ENCODE measurements at places on chromosomes 13 and 19.

DNA sequence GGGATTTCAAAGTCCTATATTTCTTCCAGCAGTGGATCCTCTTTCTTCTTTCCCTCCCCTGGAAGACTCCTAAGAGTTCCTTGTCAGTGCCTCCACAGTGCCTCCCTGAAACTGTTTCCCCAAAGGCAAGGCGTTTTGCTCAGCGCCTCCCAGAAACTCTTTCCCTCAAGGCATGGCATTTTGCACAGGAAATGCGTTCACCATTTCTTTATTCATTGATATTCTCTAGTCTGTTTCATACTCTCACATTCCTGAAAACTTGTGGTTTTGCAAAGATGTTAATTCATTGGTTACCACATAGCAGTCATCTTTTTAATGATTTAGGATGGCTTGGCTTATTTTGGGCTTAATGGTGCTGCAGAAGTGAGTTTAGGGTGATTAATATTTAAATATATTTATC lies 177.3 kb upstream of the SLC10A2 start:
- no peak for DNase-seq

DNA sequence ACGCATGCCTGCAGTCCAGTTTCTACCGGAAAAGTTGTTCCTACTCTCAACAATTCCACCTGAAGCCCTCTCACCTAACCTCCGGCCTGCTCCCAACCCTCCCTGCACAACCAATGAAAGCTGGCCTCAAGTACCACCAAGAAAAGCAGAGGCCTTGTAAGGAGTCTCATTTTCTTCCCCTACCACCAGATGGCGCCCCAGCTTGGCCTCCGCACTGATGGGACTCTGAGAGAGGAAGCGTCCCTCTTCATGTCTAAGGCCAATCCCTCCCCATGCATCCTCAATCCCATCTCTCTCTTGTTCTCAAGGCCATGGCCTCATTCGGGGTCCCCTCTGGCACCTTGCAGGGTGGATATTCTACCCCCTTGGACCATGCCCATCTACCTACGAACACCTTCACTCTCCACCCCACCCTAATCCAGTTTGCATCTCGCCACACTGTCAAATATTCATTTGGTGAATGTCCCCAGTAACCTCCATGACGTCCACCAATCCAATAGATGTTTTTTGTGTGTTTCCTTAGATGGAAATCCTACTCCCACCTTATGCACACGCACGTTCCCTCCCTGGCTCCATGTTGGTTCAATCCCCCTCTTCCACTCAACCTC lies 412.8 kb downstream of the ZNF536 start:
- peak; percentile 49 for DNase-seq

DNA sequence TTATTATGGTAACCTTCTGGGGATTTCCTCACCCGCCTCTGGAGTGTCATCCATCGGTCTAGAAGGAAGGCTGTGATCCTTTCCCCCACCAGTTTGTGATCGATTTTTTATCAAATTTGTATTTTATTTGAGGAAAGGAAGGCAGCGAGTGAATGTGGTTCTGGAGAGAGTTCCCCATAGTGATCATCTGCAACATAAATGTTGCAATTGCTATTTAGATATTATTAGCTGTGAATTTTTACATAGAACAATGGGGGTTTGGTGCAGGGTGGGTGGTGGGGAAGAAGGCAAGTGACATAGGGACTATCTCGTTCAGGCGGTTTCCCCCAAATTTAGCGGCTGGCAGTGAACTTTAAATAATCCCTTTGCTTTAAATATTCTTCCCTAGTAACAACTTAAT lies 1.2 kb downstream of the CDK8 start:
- no peak for DNase-seq

GRCh38 chr13:73861136-73861535 lies 273.1 kb downstream of the KLF12 start:
- peak; percentile 22 for DNase-seq

GRCh38 chr13:41763782-41764181 lies 197.1 kb downstream of the VWA8 start:
- DNase-seq = no peak

- DNase-seq = no peak
Observed at GRCh38 chr13:91459485-91459884, 61.1 kb downstream of the GPC5 start.

- peak; percentile 93 for DNase-seq
Observed at GRCh38 chr19:14005349-14006084, 603 bp downstream of the RFX1 start.

DNA sequence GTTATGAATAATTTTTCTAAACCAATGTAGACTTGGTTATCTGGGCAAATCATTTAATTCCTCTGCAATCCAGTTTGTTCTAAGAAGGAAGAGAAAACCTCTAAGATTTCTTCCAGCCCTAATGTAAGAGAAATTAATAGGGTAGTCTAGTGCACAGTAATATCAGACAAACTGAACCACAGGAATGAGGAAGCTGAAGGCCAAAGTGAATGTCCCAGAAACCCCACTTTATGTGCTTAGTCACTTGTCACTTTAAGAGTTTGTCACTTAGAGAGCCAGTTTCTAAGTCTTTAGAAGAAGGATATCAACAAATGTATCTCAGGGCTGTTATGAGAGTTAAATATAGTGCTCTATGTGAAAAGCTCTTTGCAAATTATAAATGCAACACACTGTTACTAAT lies 750.6 kb downstream of the DIAPH3 start:
- no peak for DNase-seq

GRCh38 chr13:35190241-35190640 lies 248.2 kb downstream of the NBEA start:
- DNase-seq = no peak

DNA sequence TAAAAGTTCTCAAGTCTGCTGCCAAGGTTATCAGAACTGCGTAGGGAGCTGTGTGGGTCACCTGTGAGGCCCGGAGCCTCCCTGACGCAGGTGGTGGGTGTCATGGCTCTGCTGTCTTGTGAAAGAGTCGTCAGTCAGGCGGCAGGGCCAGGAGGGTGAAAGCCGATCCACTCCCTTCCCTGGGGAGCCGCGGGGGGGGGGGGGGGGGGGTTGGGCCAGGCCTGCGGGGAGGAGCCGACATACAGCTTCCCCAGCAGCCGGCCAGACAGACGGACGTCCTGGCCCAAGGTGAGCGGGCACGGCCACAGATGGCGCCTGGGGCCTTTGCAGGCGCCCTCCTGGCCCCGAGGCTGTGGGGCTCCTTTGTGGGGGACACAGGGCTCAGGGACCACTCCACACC lies 12.4 kb downstream of the SBNO2 start:
- DNase-seq = no peak

GRCh38 chr13:108470921-108471320 lies 158.5 kb upstream of the MYO16 start:
- DNase-seq = no peak

DNA sequence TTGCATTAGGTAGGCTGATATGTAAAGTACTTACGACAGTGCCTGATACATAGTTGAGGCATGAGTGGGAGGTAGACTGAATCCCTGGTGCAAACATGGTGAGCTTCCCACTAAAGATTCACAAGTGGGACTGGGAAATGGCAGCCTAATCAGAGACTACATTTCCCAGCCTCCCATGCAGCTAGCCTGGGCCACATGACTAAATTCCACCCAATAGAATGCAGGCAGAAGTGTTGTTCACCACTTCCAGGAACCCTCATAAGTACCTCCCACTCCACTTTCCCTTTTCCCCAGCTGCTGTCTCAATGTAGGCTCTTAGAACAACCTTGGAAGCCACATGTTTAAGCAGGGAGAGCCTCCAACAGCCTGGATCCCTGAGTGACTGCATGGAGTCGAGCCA lies 104.9 kb downstream of the CACNA1A start:
- DNase-seq = no peak

DNA sequence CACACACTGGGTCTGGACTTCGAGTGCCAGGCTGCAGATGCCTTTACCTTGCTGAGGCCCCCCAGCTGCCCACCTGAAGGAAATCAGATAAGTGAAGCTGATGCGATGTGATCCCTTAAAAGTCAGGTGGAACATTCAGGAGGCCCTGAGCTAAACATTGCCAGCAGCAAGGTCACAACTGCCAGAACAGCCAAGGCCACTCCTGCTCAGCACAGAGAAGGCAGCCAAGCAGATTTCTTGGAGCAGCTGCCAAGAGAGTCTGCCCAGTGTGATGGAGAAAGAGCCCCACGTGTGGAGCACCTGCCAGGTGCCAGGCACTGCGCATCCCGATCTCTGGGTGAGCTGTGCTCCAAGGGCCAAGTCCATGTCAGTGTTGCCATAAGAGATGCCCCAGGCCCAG lies 20.6 kb upstream of the UQCRFS1 start:
- DNase-seq = no peak

GRCh38 chr13:74889321-74889720 lies 592.6 kb downstream of the TBC1D4 start:
- no peak for DNase-seq

DNA sequence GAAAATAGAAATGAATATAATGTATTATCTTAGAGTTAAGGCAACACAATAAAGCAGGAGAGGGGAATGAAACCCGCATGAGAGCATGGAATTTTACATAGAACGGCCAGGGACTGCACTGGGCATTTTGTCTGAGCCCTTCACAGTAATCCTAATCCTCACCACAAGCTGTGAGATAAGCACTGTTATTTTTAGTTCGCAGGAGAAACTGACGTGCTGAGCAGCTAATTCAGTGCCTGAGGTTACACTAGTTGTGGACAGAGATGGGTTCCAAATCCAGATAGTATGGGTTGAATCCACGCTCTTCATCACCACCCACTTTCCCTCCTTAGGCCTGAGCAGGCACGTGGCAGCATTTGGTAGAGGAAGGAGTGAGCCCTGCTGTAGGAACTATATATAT lies 24.8 kb upstream of the ZNF527 start:
- DNase-seq = no peak

DNA sequence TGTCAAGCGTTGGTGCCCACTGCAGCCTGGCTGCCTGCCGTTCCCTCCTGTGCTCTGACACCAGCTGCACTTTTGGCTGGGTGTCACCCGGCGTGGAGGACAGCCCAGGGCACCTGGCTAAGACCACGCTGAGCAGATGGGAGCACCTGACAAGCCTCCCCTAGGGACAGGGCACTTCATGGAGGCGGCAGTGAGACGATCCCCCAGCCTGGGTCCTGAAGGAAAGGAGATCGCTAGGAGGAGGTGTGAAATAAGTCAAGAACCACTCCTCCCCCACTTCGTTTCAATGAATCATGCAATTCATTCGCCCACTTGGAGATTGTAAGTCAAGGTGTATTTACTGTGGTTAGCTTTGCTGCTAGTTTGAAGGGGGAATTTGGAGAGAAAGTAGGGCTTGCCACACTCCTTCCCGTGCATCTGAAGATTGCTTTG lies 38.8 kb downstream of the VSTM2B start:
- DNase-seq = no peak

DNA sequence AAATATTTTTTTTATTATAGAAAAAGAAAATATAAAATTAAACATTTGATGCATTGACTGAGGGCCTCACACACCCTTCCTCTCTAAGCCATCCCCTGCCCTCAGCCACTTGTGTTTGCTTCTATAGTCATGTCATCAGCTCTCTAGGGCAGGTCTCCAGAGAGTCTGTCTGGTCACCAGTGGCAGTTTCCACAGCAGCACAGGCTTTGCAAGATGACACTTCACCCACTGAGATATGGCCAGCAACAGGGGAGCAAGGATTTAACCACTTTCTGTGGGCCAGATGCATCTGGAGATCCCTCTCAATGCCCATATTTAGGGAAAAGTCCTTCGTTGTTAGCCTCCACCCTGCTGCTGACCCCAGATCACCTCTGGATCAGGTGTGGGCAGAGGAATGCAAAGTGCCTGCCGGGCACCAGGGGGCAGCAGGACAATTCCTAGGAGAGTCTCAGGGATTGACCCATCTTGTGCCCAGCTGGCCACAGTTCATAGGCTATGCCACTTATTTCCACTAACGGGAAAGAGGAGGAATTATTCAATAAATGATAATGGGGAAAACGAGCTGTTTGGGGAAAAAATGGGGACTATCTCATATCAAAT lies 4.8 kb downstream of the ABCC4 start:
- peak; percentile 17 for DNase-seq

GRCh38 chr13:109010912-109011311 lies 381.5 kb downstream of the MYO16 start:
- DNase-seq = no peak

- DNase-seq = no peak
Observed at GRCh38 chr13:29318741-29319140, 276.7 kb downstream of the SLC7A1 start.

- DNase-seq = no peak
Observed at GRCh38 chr13:76091076-76091475, 454.9 kb downstream of the LMO7 start.

DNA sequence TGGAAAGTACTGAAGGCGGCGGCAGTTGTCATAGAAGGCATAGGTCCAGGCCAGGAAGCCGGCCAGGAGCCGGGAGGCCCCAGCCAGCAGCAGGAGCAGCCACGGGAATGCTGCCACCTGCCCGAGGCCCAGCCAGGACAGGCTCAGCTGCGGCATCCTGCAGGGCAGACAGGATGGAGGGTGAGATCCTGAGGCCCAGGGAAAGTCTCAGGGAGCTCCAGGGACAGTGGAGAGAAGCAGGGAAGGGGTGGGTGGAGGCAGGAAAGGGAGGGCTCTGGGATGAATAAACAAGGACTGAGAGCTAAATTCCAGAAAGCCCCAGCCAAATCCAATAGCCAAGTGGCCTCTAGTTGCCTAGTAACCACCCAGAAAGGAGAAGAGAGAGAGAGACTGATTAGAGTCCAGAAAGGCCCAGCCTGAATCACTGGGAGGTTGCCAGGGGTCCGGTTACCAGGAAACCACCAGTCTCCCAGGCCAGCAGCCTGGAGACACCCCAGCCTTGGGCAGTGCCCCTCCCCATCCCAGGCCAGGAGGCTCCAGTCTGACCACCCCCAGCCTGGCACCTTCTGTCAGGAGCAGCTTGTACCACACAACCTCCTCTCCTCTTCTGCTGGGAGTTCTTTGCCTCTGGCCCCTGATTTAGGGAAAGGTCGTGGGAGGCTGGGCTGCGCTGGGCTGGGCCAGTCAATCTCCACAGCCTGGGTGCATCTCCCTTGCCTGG lies 7.5 kb upstream of the OR10H5 start:
- no peak for DNase-seq
